ENCODE measurements at places on chromosomes 16 and 17.

GRCh38 chr17:47252209-47252608, 1.4 kb upstream of the ITGB3 start:
- DNase-seq = no peak

DNA sequence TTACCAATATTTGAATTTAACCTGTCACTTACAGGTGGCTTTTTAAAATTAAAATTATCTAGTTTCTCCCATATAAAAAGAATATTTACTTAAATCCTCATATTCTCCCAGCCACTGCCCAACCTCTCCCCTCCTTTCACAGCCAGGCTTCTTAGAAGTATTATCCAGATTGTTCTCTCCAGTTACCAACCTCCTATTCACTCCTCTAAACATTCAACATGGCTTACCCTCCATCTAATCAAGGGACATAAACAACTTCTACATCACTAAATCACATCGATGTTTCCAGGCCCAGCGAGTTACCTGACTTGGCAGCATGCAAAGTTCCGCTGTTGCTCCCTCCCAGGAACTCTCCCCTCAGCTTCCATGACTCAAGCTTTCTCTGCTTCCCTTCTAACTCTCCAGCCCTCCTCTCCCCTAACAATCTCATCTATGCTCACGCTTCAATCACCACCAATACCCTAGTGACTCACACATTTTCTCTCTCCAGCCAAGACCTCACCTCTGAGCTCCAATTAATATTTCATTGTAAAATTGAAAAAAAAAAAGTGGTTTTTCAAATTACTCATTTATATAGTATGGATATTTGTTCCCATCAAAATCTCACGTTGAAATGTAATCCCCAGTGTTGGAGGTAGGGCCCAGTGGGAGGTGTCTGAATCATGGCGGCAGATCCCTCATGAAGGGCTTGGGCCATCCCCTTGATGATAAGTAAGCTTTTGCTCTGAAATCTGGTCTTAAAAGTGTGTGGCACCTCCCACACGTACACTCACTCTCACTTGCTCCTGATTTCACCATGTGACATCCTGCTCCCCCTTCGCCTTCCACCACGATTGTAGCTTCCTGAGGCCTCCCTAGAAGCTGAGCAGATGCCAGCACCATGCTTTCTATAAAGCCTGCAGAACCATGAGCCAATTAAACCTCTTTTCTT, 88.5 kb downstream of the HELZ start:
- no peak for DNase-seq

DNA sequence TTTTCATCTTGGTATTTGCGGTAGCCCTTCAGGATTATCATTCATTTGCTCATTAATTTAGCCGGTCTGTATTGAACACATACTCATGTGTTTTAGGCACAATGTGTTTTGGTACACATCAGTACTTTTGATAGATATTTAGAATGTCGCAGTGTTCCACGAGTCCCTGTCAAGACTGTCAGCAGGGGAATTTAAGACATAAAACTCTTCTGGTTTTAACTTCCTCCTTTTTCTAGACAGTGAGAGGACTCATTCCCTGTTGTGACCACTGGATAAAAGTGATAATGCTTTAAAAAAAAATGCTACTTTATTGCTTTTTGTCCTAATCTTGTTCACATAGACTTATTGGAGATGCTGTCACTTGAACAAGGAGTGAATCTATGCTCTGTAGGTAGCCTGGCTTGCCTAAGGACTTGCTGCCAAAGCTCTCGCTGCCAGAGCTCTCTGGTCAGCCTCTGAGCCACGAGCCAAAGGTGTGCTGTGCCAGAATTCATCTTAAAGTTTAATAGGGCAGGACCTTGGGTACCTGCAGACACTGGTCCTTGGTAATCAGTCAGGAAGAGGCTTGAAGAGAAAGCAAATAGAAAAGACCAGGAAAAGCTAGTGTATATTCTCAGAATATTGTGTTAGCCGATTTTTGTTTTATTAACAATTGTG, 5.4 kb downstream of the DCAF7 start:
- no peak for DNase-seq

DNA sequence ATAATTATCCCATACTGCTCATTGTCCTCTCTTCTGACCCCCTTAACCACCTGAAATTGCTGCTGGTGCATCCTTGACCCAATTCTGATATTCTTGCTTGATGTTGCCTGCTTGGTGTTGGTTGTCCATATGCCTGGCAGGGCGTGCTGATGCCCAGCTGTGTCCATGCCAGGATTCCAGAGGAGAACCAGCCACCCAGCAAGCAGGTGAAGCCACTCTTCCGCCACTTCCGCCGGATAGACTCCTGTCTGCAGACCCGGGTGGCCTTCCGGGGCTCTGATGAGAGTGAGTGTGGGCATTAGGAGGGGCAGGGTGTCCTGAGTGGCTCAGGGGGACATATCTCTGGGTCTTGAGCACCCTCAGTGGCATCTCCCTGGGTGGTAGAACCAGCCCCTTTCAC, 11.4 kb downstream of the RAPGEFL1 start:
- no peak for DNase-seq

DNA sequence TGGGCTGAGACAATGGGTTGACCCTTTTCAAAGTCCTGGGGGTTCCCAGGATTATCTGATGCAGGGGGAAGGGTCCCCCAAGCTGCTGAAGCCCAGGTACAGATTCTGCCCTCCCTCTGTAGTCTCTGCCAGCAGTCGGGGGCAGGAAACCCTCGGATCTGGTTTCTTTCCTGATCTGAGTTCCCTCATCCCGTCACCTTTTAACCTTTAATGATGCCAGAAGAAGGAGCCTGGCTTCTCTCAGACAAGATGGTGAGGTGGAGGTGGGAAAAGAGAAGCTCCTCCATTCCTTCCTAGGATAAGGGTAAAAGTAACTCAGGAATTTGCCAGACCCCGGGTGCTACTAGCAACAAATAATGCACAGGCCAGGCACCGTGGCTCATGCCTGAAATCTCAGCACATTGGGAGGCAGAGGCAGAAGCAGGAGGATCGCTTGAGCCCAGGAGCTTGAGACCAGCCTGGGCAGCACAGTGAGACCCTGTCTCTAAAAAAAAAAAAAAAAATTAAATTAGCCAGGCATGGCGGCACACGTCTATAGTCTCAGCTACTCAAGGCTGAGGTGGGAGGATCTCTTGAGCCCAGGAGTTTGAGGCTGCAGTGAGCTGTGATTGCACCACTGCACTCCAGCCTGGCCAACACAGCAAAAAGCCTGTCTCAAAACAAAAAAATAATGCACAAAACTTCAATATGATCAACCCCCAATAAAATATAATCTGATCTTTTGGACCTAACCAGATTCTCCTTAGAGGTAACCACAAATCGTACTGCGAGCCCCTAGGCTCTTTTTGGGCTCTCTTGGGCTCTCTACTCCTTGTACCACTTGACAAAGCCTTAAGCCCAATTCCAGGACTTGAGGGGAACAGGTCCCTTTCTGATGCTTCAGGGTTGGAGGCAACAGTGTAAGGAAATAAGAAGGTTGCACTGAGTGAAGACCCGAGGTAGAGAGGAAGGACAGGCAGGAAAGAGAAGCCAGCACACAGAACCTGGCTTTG, 5.7 kb downstream of the CDC42EP4 start:
- no peak for DNase-seq

DNA sequence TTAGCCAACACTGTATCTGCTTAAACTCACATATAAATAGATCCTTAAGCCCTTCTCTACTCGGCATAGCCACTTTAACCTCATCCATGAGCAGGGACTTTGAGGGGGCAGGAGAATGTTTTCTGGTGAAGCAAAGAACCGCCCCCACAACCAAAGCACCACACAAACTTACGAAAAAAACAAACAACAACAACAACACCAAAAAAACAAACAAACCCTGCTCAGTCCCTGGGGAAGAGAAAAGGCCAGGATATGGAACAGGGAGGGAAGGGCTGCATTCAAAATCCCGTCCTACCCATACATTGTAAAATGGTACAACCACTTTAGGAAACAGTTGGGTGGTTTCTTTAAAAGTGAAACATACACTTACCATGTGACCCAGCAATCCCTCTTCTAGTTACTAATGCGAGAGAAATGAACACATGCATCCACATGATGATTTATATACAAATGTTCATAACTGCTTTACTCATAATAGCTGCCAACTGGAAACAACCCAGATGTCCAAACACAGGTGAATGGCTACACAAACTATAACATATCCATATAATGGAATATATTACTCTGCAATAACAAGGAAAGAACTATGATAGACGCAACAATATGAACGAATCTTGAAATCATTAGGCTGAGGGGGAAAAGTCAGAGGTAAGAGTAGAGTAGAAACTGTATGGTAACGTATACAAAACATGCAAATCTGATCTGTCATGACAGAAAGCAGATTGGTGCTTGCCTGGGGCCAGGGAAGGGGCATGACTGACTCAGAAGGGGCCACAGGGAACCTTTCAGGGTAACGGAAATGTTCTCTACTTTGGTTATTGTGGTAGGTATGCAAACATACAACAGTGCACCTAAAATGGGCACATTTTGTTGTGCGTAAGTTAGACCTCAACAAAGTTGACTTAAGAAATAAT, 37.7 kb upstream of the TOB1 start:
- DNase-seq = peak; percentile 2

GRCh38 chr16:1537763-1538289, 4.4 kb downstream of the TMEM204 start:
- DNase-seq = no peak

DNA sequence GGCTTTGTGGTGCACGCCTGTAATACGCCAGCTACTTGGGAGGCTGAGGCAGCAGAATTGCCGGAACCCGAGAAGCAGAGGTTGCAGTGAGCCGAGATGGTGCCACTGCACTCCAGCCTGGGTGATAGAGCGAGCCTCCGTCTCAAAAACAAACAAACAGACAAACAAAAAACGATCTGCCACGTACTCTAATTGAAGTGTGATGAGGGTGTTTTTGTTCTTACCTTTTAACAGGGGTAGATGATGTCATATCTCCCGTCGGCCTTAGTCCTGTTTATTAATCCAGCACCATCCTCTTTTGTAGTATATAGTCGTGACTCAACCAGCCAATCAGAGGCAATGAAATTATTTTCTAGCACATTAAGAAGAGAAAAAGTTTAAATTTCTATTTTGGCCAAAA, 58.5 kb downstream of the IQCK start:
- DNase-seq = no peak

DNA sequence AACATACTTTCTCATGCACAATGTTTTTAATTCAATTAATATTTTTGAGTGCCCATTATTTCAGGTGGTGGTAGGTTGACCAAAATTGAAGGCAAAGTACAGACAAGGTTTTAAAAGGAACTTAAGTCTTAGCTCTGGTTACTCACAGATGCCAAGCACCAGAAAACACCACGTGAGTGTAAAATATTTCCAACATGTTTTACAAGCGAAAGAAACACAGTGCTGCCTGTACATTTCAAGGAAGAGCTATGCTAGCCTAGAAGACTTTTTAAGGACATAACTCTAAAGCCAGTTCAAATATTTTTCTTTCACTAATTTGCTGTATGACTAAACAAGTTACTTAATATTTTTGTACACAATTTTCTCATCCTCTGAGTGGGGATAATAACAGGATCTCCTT, 736.4 kb upstream of the GOT2 start:
- DNase-seq = no peak
